AG04450 (cell line): ENCODE measurements at places on chromosomes 5 and 9. TPM values are rescaled to one million over a fixed set of nuclear protein-coding genes. Genes with fewer than 3 reads are reported as not detected.

The SLC46A2 gene
- polyA plus RNA-seq, result not detected in 2 replicates

DNA sequence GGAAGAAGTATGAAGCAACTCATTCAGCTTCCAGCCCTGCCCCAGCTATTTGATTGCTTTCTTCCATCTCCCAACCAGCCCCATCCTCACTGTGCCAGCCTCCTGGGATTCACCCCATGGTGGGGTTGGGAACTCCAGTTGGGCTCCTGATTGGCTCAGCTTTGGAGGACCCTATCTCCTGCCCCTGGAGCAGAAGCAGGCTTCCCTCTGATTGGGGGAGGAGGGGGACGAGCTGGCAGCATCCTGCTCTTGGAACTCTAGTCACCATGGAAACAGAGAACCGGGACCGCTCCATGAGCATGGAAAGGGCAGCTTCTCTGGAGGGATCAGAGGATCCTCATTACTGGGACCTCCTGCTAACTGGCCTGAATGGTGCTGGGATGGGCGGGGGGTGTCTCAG is 2.6 kb downstream of the SLC6A7 start:
- DNase-seq, result no peak

DNA sequence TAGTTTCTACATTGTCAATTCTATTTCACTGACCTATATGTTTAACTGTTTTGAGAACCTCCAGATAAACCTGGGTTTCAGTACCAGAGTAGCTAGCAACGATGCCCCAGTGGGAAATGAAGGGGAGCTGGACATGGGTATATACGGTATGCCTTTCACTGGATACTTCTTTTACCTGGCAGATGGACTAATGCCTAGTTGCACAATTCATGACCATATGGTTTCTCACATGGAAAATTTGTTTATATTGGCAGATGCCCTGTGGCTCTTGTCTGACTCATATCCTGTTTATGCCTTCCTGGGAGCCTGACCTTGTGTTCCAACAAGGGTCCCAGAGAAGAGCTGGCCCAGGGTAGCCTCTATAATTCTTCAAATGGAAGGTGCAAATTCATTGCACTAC is 144.1 kb downstream of the MAT2B start:
- no peak for DNase-seq

DNA sequence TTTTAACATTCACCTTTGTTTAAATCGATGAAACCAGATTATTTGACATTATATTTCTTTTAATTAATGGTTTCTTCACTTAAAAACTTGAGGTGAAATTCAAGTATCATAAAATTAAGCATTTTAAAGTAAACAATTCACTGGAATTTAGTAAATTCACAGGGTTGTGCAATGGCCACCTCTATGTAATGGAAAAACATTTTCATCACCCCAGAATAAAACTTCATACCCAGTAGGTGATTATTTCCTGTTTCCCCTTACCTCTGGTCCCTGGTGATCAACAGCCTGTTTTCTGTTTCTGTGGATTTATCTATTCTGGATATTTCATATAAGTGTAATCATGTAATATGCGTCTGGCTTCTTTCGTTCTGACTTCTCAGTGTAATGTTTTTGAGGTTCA is 27.2 kb downstream of the HSPA4 start:
- DNase-seq, result no peak

The GPBP1 gene
- 44.5 and 67.7 TPM in 2 replicates for polyA plus RNA-seq

DNA sequence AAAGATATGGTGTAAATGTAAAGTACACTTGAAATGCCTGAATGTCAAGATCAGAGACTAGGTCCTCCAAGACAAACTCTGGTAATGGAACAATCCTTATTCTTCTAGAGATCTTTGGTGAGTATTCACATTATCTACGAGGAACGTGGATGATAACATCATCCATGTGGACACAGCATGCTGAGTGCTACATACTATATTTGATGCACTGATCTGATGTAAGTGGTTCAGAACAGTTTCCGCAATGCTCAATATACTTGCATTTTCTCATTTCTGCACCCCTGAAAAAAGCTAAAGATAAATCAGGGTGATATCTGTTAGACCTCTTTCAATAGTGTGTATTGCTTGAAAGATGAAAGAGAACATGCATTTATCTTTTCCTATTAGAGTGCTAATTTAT is 226.8 kb downstream of the EFNA5 start:
- no peak for DNase-seq

DNA sequence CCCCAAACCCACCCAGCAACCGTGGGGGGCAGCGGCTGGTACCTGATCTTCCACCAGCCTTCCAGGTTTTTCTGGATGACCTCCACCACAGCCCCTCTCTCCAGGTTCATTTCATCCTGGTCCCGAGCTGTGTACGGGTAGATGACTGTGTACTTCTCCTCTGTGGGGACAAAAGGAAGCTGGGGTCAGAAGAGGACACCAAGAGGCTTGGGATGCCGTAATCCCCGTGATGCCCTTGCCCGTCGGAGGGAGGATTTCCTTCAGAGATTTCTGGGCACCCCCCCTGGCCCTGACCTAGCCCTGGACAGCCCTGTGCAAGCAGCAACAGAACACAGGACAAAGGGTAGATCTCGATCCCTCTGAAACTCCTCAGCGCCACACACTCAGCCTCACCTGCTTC is 70.3 kb upstream of the UBTD2 start:
- DNase-seq, result no peak

DNA sequence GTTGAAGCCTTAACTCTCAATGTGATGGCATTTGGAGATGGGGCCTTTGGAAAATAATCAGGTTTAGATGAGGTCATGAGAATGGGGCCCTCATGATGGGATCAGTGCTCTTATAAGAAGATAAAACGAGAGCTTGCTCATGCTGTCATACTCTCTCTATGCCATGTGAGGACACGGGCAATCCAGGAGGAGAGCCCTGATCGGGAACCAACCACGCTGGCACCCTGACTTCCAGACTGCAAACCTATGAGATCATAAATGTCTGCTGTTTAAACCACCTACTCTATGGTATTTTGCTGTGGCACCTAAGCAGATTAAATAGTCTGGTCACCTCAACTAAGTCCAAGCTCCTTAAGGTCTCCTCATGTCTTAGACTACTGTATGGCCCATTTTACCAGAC is 10.0 kb downstream of the HMGCS1 start:
- DNase-seq, result no peak

The SMIM33 gene
- polyA plus RNA-seq, result not detected in 2 replicates

DNA sequence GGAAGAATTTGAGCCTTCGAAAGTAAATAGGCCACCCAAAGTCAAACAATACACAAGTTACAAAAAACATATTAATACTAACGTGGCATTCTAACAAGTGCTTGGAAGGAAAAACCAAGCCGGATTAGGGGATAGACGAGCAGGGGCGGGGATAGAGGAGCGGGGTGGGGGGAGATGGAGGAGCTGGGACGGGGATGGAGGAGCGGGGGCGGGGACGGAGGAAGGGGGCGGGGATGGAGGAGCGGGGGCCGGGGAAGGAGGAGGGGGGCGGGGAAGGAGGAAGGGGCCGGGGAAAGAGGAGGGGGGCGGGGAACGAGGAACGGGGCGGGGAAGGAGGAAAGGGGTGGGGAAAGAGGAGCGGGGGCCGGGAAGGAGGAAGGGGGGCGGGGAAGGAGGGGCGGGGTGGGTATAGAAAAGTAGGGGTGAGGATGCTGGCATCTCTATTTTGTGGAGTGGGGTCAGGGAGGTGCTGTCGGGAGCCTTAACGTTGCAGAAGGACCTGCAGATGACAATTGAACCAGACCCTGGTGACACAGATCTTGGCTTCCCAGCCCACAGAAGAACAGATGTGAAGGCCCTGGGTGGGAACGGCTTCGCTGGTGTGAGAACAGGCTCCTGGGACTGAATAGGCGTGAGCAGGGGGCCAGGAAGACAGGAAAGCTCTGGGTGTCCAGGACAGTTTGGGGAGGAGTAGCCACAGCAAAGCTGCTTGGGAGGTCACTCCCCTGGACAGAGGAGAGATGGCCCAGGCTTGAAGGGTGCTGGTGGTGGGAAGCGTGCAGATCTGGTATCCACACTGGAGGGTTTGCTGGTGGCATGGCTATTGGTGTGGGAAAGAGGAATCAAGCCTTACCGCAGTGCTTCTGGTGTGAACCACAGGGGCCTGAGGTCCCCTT is 233.3 kb upstream of the DAP start:
- no peak for DNase-seq

- no peak for DNase-seq
Observed at GRCh38 chr5:76836585-76836984, 13.2 kb upstream of the S100Z start.

DNA sequence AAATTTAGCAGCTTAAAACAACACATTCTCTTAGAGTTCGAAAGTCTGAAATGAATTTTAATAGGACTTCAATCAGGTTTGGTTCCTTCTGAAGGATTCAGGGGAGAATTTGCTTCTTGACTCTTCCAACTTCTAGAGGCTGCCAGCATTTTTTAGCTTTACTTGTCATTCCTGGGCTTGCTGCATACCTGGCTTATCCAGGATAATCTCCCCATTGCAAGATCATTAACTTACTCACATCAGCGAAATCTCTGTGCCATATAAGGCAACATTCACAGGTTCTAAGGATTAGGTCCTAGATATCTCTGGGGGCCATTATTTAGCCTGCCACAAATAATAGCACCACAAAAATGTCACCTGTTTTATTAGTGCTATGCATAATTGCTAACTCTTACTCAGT is 46.2 kb upstream of the PCSK5 start:
- no peak for DNase-seq

- no peak for DNase-seq
Observed at GRCh38 chr5:135397084-135397483, 1.9 kb downstream of the MACROH2A1 start.
